ENCODE measurements at places on chromosomes 3 and 15.
A peak's percentile ranks its signal among the peaks of the same experiment; 100 is the strongest.

GRCh38 chr3:33629219-33629618 is 88.8 kb downstream of the CLASP2 start:
- DNase-seq, result no peak

- DNase-seq, result peak; percentile 3
Measured at GRCh38 chr3:50572158-50572557, 2.8 kb downstream of the HEMK1 start.

GRCh38 chr3:78977073-78977472 is 790.7 kb downstream of the ROBO1 start:
- DNase-seq, result no peak

GRCh38 chr3:167972502-167972901 is 123.2 kb downstream of the GOLIM4 start:
- DNase-seq, result no peak

GRCh38 chr3:165800970-165801369 is 36.3 kb downstream of the BCHE start:
- peak; percentile 23 for DNase-seq

GRCh38 chr3:131535596-131535995 is 32.8 kb upstream of the MRPL3 start:
- DNase-seq, result no peak

- DNase-seq, result no peak
Measured at GRCh38 chr15:65595960-65596359, 15.0 kb downstream of the INTS14 start.

- peak; percentile 77 for DNase-seq
Measured at GRCh38 chr3:129314386-129315222, 35.9 kb downstream of the HMCES start.

DNA sequence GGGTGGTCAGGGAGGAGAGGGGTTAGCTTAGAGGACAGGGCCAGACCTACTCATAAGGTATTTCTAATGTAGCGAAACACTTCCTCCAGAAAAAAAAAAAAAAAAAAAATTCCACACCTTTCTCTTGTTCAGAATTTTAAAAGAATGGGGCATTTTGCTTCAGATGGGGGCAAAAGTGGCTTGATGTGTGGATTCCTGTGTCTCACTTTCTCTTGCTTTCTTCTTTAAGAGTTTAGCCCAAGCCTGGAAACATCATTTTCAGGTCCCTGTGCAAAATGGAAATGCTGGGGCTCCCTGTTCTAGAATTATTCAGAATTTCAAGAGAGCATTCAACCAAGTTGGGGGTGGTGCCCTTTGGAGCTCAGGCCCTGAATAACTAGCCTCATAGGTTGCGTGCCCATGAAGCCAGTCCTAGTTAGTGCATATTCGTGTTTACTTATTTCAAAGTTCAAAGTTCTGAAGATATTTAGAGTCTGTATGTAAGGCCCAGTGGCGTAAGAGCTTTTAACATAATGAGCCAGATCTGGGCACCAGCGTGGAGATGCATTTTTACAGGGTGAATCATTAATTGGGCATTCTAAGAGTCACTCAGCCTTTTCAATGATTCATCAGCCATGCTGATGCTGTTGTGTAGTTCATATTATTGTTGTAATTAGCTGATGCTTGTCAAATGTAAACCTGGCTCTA is 104.5 kb downstream of the RPLP1 start:
- no peak for DNase-seq

DNA sequence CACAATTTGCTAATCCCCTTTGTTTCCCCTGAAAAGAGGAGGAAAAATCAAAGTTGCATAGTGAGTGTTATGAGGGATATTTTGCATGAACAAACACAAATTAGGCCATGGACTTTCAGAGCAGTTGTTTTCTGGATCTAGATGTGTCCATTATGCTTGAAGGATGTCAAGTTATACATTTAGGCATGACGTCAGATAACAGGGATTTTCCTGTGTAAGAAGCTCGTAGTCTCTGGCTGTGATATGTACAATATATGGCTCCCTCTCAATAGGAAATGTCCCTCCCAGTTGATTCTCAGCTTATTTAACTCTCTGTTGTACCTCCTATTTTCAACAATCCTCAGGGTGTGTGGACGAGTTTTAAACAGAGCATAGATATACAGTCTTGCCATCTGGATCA is 171.0 kb downstream of the RBMS3 start:
- DNase-seq, result no peak

- no peak for DNase-seq
Measured at GRCh38 chr3:65439641-65440284, 599.0 kb downstream of the MAGI1 start.

DNA sequence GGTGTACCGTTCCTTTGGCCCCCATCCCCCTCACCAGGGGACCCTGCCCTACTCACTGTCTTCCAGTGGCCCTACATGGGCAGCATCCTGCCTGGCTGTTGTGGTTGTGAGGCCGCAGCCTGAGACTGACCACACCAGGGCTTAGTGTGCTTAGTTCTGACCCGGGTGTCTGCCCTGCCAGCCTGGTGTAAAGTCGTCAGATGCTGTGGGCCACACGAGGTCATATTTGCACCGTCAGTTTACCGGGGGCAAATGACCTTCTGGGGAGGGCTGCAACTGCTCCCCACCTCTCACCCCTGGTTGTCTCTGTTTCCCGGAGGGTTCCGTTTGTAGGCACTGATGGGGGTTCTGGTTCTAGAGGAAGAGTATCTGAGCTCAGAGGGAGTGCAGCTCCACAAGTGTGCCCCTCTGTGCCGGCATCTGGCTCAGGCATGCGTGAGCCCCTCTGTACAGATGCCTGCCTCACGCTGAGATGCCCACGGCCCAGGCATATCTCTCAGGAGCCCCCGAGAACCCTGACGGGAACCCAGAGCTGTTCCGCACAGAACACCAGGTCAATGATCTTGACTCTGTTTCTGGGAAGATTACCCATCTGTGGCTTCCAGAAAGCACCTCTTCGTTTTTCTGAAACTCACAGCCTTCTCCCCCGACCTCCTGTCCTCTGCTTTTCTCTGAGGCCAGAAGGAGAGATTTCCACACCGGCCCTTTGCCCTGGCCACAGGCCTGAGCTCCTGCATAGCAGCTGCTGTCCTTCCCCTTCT is 19.2 kb downstream of the KLF13 start:
- no peak for DNase-seq

GRCh38 chr15:38520035-38520434 is 44.6 kb downstream of the RASGRP1 start:
- DNase-seq, result no peak

- DNase-seq, result no peak
Measured at GRCh38 chr3:60774617-60775016, 476.6 kb downstream of the FHIT start.

DNA sequence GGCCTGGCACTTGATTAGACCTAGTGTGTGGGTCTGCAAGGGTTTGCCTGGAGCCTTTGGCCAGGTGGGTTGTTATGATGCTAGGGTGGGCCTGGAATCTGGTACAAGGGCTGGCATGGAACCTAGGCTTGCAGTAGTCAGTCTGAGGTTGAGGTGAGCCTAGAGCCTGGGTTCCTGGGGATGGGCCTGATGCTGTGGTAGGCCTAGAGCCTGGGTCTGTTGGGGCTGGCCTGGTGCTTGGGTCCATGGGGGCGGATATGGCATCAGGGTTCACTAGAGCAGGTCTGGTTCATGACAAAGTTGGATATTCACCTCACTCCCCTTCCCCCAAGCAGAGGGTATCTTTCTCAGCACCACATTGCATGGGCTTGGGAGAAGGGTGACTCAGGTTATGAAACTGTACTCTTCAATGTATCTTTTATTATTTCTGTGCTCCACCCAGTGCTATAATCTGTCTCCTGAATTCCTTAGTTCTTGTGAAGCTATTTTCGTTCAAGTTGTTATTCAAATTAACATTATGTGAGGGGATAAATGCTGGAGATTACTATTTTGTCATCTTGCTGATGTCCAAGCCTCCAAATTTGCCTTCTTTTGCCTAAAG is 274.4 kb downstream of the NFKBIZ start:
- DNase-seq, result no peak

DNA sequence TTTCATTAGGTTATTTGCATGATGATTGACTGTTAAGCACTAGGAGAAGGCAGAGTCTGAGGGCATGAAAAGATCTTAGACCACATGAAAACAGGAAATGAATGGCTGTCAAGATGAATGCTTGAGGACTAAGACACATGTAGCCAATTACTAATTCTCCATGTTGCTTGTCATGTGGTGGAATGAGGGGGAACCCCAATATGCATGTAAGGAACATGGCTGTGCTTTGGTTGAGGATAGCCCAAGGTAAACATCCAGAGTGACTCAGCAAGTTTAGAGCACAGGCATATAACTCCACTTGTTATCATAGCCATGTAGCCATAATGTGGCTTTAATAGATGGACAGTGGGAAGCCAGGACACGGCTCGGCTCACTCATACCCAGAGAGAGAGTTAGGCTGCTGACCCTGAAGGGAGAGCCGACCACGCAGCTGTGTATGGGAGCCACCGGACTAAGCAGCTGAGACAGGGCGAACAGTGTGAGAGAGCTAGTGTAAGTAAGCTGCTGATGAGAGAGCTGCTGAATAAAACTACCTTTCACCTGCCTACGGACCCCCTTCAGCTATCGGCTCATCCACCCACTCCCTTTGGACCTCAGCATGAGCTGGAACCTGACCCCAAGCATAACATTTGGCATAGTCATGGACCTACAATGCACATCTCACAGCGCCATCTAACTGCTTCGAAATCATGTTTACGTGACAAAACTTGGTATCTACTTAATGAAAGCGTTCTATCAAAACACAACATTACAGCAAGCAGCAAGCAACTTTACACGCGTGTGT is 37.6 kb downstream of the ANO10 start:
- no peak for DNase-seq

- no peak for DNase-seq
Measured at GRCh38 chr15:25894371-25894902, 31.3 kb upstream of the ATP10A start.

- DNase-seq, result no peak
Measured at GRCh38 chr3:28218071-28218916, 23.1 kb upstream of the CMC1 start.

DNA sequence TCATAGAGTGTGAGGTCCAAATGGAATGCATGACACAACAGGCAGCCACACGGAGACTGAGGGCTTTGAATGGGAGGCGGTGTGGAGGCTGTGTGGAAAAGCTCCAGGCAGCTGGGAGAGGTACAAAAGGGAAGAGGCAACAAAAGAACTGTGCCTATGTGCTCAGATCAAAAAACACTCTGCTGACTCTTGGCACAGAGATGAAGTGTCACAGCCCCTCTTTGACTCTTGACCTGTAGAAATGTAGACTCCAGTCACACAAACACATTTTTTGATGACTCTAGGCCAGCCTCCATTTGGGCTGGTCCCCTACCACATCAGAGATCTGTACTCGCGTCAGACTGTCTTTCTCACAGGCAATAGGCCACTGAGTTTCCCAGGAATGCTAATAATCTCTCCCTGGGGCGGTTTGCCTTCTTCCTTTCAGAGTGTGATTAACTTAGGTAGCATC is 456.0 kb downstream of the TUSC7 start:
- no peak for DNase-seq

GRCh38 chr15:77420610-77421369 is at the start of gene HMG20A:
HMG20A (plus strand) TSS chr15:77420888; CDS start chr15:77458408, 37,520 bp downstream.
- DNase-seq, result peak; percentile 85

- no peak for DNase-seq
Measured at GRCh38 chr3:186785495-186786018, 2.2 kb downstream of the EIF4A2 start.

GRCh38 chr3:197082871-197083270 is 53.3 kb upstream of the MELTF start:
- DNase-seq, result no peak

DNA sequence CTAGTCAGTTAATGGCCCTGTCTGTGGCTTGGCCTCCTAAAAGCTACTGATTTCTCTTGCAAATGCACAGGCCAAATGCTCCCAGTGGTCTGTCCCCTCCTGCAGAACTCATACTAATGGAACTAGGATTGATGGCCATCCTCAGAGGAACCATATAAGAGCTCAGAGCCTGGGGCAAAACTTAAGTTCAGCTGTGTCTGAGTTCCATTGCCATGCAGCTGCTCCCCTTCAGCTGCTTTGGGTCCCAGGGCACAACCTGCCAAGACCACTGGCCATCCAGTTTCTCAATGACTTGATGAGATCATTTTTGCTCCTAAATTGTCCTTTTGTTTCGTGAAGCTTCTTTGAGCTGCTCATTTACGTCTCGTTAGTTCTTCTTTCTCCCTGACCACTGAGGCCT is 529.5 kb upstream of the TBL1XR1 start:
- no peak for DNase-seq
